ENCODE measurements at places on chromosomes 6 and 20.
A peak's percentile ranks its signal among the peaks of the same experiment; 100 is the strongest.

- DNase-seq = no peak
Measured at GRCh38 chr20:46433051-46433450, 26.6 kb upstream of the ELMO2 start.

DNA sequence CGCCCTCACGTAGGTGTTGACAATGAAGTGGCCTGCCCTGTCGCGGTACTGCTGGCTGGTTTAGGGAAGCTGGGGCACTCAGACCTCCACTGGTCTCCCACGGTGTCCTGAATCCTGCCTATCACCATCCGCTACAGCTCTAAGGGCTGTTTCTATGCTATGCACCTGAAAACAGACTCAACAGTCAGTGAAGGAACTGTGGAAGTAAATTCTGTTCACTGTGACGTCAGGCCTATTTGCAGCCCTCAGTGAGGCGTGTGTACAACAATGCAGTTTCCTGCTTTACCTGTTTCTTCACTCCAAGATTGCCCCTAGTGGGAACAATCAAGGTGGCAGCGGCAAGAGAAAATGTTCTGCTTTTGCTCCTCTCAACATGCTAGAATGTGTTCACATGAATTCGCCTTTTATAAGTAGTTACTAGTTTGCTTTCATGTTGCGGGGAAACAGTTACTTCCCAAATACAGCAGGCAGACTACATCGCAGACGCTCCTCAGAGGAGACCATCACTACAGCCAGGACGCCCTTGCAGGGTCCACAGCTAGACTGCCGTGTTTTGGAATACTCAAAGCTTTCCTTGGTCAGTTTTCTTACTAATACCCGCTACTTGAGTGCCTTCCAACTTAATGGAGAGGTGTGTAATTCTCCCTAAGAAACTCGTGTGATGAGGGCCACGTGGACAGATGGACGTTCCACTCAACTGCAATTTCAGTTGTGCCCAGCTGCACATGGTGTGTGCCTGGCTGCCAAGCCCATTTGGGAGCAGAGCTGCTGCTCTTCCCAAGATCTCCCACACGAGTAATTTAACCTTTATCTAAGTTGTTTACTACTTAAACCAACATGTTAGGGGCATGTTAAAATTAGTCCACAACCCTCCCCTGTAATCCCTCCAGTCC lies 25.4 kb downstream of the DIDO1 start:
- no peak for DNase-seq

- no peak for DNase-seq
Measured at GRCh38 chr6:15089569-15090144, 156.2 kb upstream of the JARID2 start.

DNA sequence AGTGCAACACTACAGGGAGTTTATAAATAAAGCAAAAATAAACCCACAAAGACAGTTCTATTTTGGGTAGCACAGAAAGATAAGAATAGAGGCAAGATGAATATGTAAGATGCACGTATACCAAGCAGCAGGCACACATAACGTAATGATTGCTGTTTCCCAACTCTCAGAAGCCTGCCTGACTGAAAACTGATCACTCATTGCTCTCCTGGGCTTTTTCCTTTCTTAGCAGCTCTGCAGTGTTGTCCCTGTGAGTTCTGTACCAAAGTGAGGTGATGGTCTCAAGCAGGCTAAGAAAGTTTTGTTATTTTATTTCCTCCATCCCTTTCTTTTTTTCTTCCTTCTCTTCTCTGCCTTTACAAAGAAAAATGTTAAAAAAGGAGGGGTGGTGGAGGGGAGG lies 522.0 kb upstream of the MAN1A1 start:
- no peak for DNase-seq

DNA sequence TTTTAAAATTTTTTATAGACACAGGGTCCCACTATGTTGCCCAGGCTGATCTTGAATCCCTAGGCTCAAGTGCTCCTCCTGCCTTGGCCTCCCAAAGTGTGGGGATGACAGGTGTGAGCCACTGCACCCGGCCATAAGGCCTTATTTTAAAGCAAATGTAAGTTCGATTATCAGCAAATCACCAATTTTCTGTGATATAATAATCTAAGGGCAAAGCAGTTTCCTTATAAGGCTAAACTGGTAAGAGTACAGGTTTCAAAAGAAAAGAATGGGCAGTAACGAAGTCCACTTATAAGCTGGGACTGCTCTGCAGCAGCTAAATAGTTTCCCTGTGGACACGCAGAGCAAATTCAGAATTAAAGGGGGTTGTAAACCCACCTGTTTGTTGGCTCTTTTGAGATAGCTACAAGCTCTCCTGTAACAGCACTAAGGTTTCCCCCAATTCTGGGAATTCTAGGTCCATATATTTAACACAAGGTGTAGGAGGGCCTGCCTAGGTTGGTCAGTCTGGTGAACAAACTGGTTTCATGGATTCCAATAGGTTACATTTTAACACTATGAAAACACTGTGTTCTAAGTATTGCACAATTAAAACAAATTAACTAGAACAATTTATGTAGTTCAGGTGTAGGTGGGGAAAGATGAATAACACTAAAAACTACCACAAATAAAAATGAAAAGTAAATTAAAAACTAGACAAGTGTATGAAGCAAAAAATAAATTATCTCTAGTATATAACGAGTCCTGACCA lies 26.3 kb downstream of the LHFPL5 start:
- no peak for DNase-seq

DNA sequence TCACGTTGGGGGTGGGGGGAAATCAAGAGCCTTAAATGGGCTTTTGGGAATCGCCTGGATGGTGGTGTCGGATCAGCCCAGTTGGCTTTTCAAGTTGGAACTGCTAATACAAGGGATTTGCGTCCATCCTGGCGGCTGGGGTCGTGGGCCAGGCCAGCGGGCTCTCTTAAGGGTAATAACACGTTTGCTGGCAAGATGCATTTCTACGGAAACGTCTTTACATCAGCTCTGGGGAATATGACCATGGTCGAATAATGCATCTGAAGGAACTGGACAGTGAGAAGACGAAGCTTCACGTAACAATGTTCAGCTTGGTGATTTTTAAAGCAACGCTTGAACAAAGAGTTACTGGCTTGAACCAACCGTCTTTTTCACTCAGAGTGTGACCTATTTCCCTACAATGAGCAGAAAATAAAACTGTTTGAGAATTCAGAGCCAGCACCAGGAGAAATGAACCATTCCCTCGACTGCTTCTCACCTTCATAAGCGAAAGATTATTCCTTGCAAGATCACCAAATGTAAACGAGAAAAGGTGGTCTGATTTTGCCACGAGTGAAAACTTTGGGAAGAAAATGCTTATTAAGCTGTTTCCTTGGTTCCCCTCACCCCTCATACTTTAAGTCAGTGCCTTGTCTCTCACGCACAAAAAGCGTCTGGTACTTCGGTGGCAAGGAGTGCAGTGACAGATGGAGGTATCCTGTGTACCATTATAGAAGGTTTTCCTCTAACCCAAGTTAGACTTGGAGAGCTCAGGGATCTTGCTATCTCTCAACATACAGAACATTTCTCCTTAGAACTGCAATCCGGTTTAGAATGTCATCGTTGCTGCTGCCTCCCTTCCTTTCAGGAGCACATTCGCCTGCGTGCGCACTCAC lies 1.4 kb upstream of the MARCKS start:
- DNase-seq = no peak

GRCh38 chr20:2245637-2246036 lies 50.2 kb upstream of the TGM3 start:
- DNase-seq = no peak

- peak; percentile 38 for DNase-seq
Measured at GRCh38 chr6:12012038-12012557, at the start of gene HIVEP1. Gene HIVEP1, plus strand, starts transcription at chr6:12012312. Its CDS starts 3,317 bp downstream, at chr6:12015629.

GRCh38 chr6:72533606-72534005 lies 88.3 kb upstream of the KCNQ5 start:
- DNase-seq = no peak

DNA sequence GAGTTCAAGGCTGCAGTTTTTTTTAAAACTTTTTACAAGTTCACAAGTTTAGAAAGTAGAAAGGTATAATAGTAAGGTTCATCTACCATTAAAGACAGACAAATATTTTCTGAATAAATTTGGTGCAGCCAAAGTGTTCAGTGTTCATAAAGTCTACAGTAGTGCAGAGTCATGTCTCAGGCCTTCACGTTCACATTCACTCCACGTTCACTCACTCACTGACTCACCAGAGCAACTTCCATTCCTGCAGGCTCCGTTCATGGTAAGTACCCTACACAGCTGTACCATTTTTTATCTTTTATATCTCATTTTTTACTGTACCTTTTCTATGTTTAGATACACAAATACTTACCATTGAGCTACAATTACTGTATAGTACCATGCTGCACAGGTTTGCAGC lies 67.6 kb downstream of the B4GALT5 start:
- DNase-seq = no peak

- no peak for DNase-seq
Measured at GRCh38 chr6:41028561-41029412, 10.2 kb downstream of the UNC5CL start.

DNA sequence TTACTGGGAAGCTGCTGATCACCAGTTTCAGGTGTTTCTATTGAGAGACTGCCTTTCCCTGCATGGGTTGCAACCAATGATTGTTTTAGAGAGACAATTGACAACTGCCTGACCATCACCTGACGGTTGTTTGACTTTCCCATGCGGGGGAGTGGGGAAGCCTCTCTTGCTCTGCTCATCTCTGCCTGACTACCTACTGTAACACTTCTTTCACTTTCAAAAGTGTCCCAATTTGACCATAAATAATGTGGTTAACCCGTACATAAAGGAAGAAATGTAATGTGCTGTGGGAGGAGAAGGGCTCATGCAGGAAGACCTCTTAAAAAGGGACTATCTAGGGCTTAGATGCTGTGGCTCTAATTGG lies 122.1 kb upstream of the PHACTR1 start:
- DNase-seq = no peak

- no peak for DNase-seq
Measured at GRCh38 chr20:40948465-40949267, 80.0 kb upstream of the TOP1 start.

- DNase-seq = no peak
Measured at GRCh38 chr6:45959534-45960145, 56.0 kb downstream of the CLIC5 start.

- DNase-seq = no peak
Measured at GRCh38 chr20:12827816-12828385, 180.9 kb upstream of the SPTLC3 start.

DNA sequence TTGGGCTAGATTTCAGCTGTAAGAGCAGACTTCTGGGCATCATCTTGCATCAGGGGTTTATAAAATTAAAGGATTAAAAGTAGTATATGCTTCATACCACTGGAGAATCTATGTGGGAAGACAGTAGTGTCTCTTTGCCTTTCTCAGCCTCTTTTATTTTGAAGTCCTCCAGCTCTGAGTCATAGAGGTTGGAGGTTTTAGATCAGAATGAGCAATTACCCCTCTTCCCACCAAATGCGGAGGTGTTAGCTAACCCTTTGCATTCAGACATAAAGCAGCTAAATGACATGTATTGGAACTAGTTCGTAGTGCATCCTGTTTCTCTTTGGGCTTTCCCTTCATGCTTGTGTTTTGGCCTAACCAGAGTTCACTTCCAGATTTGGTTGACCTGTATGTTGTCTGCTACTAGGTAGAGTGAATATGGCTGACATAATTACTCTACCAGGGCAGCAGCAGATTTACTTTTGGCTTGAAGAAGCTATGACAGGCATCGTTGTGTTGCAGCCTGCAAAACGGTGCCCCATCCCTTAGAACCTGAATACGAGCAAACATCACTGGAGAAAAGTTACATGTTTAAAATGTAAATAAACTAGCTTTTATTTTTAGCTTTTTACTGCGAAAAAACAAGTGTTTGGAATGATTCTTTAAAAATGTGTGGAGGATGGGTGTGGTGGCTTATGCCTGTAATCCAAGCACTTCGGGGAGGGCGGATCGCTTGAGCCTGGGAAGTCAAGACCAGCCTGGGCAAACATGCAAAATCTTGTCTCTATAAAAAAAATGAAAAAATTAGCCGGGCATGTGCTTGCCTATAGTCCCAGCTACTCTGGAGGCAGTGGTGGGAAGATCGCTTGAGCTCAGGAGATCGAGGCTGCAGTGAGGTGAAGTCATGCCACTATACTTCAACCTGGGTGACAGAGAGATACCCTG lies 82.2 kb downstream of the MYO6 start:
- DNase-seq = no peak

DNA sequence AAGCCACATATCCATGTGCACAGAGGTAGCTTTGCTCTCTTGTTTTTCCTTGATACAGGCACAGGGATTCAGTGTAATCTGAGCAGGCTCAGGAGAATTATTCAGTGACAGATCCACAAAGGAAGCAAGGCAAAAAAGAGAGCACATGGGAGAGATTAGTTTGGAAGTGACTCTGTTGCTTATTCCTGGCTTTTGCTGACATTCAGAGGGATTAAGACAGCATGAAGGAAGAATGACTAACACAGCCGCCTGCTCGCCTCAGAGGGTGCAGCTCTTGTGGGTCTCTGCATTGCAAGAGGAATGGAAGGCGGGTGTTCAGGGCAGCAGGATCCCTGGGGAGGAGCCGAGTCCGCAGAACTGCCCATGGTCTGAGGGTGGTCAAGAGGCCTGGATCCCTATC lies 203.4 kb upstream of the KCNQ5 start:
- no peak for DNase-seq

GRCh38 chr6:6758915-6759654 lies 170.6 kb downstream of the LY86 start:
- no peak for DNase-seq

- DNase-seq = no peak
Measured at GRCh38 chr6:105561486-105561885, 158.6 kb upstream of the PREP start.

DNA sequence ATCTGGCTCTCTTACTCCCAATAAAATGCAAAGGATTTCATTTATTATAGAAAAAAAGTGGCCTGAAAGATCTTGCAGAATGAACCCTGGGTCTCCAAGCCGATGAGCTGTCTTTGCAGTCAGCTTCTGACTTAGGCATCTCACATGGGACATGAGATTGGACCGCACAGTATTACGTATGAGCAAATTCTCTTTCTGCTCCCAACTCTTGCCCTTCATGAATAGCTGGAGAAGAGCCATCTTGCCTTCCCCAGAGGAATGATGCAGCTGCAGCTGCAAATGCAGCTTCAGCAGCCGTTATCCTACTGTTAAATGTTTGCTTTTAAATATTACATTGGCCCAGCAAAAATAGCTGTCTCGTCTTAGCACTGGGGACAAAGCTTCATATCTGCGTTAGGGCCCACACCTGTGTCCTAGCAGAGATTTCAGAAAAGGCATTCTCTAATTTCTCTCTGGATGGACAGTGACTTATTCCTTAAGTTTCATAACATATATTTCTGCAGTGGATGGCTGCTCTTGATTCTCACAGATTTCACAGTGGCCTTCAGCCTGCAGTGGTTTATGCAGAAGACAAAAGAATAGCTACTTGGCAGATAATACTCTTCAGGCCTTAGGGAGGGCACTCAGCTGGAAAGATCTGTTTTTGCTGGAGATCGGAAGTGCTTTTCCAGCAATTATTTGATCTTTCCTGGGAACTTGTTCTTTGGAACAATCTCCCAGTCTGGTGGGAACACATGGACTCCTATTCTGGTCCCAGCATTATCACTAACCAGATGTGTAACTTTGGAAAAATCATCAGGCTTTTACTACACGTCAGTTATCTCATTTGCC lies 129.2 kb downstream of the FYN start:
- DNase-seq = no peak

GRCh38 chr6:57048577-57048976 lies 2.1 kb downstream of the KIAA1586 start:
- DNase-seq = no peak

GRCh38 chr6:127277878-127278843 lies 11.5 kb downstream of the RNF146 start:
- DNase-seq = no peak

- no peak for DNase-seq
Measured at GRCh38 chr6:155936551-155936950, 480.9 kb upstream of the NOX3 start.

GRCh38 chr6:26233649-26234420 lies 131.2 kb upstream of the BTN3A2 start:
- DNase-seq = no peak
